ENCODE measurements at places on chromosomes 7 and 10.

- no peak for DNase-seq
These were observed 250.3 kb downstream of the SNX13 start for GRCh38 chr7:17690030-17690429.

GRCh38 chr7:151018421-151019129 is 5.7 kb downstream of the ATG9B start:
- peak; percentile 34 for DNase-seq

GRCh38 chr10:129945526-129945925 is 18.5 kb downstream of the EBF3 start:
- DNase-seq = no peak

DNA sequence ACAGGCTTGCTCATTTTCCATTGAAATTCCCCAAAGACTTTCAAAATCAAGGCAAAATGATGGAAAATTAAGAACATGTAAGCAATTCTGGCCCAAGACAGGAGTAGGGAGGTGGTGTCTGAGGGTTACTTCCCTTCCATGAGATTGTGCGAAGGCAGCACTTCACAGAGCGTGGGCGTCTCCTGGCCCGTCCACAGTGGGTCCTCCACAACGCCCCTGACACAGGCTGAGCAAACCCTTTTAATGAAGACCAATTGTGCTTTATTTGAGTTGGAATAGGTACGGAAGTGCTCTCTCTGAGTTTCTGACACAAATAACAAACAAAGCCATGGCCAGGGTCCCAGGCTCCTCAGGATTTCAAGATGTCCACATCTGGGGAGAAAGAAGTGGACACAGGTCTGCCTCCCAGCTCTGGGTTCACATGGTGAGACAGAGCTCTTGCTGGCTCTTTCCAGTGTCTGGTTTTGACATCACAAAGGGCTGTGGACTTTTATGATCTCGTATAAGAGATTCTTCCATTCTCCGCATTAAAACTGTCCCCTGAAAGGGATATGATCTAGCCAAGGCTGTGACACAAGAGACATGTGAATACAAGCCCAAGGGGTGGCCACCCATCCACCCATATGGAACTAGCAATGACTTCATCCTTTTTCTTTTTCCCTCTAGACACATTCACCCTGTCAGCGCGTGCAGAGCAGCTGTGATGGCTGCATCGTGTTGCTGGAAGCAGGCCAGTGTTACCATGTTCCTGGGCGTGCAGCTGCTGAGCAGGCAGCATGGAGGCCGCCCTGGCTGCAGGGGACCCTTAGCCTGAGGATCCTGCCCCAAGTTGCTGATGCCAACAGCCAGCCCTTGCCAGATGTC is 145.6 kb downstream of the ADAM12 start:
- DNase-seq = no peak

DNA sequence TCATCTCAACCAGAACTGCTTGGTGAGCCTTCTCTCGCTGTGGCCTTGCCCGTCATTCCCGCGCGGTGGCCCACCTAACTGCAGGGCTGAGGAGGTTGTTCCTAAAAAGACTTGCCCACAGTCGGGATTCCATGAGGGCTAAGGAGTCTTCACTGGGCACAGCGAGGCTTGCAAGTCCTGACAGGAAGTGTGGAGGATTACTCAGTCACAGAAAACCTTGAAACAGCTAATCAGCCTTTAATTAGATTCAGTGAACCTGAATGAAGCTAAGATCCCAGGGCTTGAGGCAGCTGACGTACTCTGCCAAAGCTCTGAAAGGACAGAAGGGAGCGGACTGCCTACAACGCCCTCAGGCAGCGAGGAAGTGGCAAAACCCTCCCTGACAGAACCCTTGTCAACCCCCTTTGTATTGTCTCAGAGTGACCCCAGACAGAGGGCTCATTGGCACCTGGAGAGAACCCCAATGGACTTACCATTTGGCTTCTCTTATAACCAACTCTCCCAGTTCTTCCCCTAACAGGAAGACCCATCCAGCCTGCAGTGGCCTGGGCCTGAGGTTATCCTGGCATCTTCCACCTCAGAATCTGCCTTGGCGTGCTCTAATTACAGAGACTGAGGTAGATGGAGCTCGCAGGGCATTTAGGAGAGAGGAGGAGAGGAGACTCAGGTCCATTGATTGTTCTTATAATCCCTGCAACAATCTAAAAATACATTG is 2.5 kb upstream of the LAMB4 start:
- DNase-seq = no peak

GRCh38 chr7:72099784-72100183 is 312.4 kb downstream of the CALN1 start:
- DNase-seq = no peak

GRCh38 chr7:121138262-121138933 is 149.9 kb downstream of the CPED1 start:
- no peak for DNase-seq

- DNase-seq = no peak
These were observed 36.0 kb upstream of the GLCCI1 start for GRCh38 chr7:7932553-7932952.

GRCh38 chr10:19767876-19768275 is 48.4 kb upstream of the PLXDC2 start:
- no peak for DNase-seq

- no peak for DNase-seq
These were observed 90.1 kb upstream of the DNAAF5 start for GRCh38 chr7:636396-636795.

DNA sequence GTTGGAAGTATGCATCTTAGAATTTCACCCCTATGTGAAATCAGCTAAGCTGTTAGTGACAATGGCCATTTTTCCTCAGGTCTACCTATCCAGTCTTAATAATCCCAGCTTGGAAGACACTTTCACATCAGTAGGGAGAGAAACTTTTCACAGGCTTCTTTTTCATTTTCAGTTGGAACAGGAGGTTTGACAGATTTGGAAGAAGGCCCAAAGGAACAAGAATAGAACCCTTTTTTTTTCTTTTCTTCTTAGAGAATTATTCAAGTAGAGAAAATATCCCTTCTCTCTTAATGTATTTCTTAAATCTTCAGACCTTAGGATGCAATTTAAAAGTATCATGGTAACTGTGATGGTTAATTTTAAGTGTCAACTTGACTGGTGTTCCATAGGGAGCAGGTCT is 410.5 kb upstream of the C7orf33 start:
- no peak for DNase-seq

DNA sequence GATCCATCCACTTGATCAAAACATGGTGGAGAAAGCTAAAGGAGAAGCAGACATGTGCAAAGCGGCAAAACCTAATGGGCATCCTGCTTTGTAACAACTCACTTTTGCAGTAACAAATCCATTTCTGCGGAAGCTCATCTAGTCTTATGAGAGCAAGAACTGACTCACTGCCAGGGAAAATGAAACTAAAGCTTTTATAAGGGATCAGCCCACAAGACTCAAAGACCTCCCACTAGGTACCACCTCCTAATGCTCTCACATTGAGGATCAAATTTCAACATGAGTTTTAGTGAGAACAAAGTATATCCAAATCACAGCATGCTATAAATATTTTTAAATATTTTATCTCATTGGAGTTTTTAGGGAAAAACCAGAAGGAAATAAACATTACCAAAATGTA is 120.1 kb upstream of the GNAI1 start:
- DNase-seq = no peak

GRCh38 chr7:151425670-151426440 is 14.1 kb downstream of the CRYGN start:
- DNase-seq = no peak

- DNase-seq = no peak
These were observed 1.6 kb downstream of the SUV39H2 start for GRCh38 chr10:14880229-14880628.

DNA sequence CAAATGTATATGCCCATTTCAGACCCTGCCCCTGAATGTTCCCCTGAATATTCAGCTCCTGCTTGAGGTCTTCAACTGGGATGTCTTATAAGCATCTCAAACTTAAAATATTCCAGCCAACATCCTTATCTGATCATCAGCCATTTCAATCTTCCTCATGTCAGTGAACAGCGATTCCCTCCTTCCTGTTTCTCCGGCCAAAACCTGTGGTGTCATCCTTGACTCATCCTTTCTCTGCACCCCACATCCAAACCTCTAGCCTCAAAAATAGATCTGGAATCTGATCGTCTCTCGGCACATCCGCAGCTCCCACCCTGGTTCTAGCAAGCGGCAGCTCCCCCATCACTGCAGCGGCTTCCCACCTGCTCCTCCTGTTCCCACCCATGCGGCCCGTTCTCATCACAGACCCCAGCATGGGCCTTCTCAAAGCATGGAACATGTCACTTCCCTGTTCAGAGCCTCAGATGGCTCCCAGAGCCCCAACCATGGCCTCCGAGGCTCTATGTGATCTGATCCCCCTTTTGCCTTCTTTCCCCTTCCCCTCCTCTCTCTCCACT is 165.7 kb downstream of the HECW1 start:
- DNase-seq = no peak

GRCh38 chr7:64562256-64562625 is 630 bp downstream of the ZNF680 start:
- no peak for DNase-seq

DNA sequence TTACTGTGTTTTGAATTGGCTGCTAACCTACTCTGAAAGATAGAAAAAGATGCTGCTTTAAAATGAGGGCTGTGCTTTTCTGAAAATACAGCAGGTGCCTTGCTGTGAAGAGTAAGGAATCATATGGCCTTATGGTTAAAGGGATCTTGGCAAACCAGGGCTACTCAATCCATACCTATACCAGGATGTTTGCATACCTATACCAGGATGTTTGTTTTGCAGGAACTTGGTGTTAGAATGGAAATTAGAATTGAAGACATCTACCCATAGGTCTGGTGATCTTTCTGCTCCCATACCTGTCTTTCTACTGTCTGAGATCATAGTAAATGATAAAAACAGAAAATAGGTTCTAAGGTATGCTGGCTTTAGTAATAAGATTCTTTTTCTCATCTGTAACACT is 200.2 kb upstream of the C7orf33 start:
- no peak for DNase-seq

- DNase-seq = no peak
These were observed 30.0 kb upstream of the SRGN start for GRCh38 chr10:69057951-69058297.

- DNase-seq = no peak
These were observed 418.9 kb downstream of the ZNF716 start for GRCh38 chr7:57868771-57869483.

GRCh38 chr10:87976101-87976743 is 112.8 kb downstream of the PTEN start:
- DNase-seq = no peak

DNA sequence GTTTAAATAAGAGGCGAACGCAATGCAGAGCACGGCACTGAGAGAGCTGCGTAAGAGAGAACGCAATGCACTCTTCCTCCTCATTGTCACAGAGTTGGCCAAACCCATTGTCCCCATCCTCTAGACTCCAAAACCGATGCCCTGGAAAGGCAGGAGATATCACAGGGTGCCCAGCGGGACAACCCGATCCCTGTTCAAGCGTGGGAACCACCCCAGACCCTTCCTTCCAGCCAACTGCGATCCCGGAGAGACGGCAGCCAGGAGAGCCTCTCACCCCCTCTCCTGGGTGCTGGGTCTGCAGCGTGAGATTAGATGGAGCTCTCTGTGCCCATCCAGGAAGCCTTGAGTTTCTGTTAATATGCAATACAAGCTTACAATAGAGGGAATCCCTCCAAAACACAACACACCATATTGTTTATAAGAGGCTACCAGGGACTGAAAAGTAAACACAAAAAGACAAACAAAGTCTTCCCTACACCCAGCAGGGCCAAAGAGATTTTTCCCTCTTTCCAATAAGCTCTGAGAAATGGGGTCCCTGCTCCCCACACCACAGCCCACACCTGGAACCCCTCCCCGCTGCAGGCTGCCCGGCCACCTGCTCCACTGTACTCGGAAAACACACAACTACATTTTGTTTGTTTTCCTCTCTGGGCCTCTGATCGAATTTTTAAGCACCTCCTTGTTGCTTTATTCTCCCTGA is 187.6 kb downstream of the ADARB2 start:
- DNase-seq = no peak

- DNase-seq = no peak
These were observed 688.5 kb downstream of the PARD3 start for GRCh38 chr10:34126371-34127151.

DNA sequence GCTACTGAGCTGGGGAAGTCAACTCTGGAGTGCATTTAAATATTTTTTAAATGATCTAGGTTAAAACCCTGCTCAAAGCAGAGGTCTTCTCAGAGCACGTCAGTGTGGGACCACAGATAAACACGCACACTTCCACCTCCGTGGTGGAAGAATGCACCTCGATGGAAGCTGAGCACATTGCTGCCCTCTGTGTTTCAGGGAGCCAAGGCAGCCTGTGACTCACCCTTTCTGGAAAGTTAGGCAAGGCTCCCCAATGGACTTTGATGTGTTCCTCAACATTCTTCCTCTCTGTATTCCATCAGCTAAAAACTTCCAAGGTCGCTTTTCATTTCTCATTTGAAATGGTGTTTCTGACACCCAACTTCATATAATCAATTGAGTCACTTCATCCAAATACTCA is 170.8 kb upstream of the KMT2E start:
- DNase-seq = no peak

DNA sequence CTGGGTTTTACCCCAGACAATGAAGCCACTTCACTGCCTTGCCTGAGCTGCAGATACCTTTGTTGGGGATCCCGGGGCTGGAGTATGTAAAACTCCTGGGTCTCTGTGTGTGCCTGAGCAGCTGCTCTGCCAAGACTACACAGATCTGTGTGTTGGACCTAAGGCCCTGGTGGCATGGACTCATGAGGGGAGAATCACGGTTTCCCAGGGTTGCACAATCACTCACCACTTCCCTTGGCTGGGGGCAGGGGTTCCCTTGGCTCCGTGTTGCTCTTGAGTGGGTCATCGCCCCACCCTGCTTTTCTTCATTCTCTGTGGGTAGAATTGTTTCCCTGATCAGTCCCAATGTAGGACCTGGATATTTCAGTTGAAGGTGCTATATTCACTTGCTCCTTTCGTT is 13.9 kb upstream of the TBATA start:
- DNase-seq = no peak

- no peak for DNase-seq
These were observed 187.2 kb downstream of the REEP3 start for GRCh38 chr10:63708421-63708820.

DNA sequence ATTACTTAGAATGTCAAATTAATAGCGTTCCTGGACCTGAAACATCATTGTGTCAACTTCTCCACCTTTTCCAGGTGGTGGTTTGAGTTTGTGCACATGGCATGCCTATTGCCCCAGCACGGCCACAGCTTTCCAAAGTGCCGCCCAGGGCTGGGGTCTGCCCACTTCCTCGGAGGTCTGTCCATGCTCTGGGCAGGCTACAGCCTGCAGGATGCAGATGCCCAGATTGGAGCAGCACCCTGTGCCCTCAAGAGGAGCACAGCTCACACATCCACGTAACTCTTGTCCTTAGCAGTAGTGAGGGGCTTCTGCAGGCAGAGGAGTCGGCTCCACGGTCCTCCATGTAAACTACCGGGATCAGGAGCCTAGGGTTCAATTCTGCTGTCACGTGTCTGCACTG is 238.6 kb downstream of the EBF3 start:
- no peak for DNase-seq

- no peak for DNase-seq
These were observed 184.7 kb downstream of the DOCK4 start for GRCh38 chr7:112021379-112022044.

GRCh38 chr10:113720386-113720785 is 31.1 kb upstream of the PLEKHS1 start:
- DNase-seq = no peak

Measured in stimulated activated CD4-positive, alpha-beta T cell treated with anti-CD3 and anti-CD28 coated beads, Interleukin-15, amount 100 ng/mL, for 1 hour (primary cell).